Activated CD8-positive, alpha-beta memory T cell treated with anti-CD3 and anti-CD28 coated beads for 4 hours (primary cell): ENCODE measurements at places on chromosomes 5 and 9.

GRCh38 chr5:98769210-98769958 is 4.1 kb upstream of the RGMB start:
- no peak for DNase-seq

DNA sequence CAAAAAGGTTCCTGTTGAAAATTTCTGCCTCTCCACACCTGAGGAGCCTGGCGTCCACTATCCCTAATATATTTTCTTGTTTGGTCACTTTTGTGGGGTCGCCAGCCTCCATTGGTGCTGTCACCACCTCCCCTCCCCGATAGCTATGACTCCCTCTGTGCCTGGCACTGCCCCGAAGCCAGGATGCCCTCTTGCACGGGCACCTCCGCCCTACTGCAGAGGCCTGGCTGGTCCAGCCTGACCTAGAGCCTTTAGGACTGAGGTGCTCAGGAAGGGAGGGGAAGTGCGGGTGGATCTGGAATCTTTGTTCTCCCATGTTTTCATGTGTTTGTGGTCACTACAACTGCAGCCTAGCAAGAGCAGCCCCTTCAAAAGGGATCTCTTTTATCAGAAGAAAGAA is 62.6 kb downstream of the WNK2 start:
- no peak for DNase-seq

DNA sequence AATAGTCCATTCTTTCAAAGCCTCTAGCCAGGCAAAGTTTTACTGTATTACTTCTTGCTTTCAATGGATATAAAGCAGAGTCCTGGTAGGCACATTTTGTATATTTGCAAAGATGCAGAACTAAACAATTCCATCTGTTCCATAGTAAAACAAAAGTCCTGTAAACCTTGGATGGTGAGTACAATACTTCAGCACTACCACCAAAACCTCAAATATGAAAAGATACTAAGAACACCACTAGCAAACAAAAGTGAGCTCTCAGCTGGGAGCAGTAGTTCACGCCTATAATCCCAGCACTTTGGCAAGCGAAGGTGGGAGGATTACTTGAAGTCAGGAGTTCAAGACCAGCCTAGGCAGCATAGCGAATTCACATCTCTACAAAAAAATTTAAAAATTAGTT is 195.0 kb downstream of the MSX2 start:
- no peak for DNase-seq

DNA sequence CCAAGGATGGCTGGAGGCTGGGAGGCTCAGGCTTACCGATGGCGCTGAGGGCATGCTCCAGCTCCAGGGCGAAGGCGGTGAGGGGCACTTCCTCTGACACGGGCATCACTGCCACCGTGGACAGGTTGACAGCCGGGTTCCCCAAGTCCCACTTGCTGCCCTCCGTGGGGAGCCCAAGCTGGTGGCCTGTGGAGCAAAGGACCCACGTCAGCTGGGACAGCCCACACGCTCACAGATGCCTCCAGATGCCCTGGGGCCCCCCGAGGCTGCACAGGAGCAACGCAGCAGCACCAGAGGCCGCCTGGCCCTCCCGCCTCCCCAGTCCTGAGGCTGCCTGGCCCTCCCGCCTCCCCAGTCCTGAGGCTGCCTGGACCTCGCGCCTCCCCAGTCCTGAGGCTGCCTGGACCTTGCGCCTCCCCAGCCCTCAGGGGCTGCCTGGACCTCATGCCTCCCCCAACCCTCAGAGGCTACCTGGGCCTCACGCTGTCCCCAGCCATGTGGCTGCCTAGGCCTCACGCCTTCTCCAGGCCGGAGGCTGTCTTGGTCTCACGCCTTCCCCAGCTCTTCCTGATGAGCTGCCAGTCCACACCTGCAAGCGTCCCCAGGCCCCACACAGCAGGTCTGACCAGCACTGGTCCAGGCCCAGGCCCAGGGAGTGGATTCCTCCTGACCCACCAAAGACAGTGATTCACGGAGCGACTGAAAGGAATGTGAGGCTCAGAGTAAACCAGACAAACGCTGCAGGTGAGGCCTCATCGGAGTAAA is 25.6 kb upstream of the NSMF start:
- DNase-seq: no peak
